Stimulated activated CD8-positive, alpha-beta memory T cell treated with anti-CD3 and anti-CD28 coated beads, Interleukin-2, amount 100 ng/mL, for 1 hour (primary cell): ENCODE measurements at places on chromosomes 6 and 20.

- DNase-seq, result no peak
These were observed 60.2 kb downstream of the BFSP1 start for GRCh38 chr20:17470973-17471372.

DNA sequence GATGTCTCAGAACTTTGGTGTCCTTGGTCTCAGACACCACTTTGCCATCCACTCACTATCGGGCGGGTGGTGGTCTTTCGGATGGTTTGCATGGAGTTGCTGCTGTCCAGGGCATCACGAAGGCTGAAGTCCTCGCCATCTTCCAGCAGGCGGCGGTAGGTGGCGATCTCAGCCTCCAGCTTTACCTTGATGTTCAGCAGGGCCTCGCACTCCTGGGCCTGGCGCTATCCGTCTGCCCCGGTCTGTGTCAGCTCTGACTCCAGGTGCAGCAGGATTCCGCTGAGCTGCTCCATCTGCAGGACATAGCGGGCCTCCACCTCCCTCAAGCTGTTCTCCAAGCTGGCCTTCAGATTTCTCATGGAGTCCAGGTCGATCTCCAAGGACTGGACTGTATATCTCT lies 36.0 kb downstream of the ZNF311 start:
- no peak for DNase-seq

- DNase-seq, result no peak
These were observed 54.4 kb downstream of the PRR18 start for GRCh38 chr6:166253778-166254204.

- DNase-seq, result no peak
These were observed 32.1 kb upstream of the COL21A1 start for GRCh38 chr6:56279331-56280080.

GRCh38 chr20:25081730-25082497 lies at the start of gene VSX1:
Gene VSX1 (minus strand): TSS chr20:25082141. CDS start chr20:25082096, 45 bp downstream.
- no peak for DNase-seq

GRCh38 chr6:113205553-113205952 lies 651.6 kb upstream of the MARCKS start:
- DNase-seq, result no peak

DNA sequence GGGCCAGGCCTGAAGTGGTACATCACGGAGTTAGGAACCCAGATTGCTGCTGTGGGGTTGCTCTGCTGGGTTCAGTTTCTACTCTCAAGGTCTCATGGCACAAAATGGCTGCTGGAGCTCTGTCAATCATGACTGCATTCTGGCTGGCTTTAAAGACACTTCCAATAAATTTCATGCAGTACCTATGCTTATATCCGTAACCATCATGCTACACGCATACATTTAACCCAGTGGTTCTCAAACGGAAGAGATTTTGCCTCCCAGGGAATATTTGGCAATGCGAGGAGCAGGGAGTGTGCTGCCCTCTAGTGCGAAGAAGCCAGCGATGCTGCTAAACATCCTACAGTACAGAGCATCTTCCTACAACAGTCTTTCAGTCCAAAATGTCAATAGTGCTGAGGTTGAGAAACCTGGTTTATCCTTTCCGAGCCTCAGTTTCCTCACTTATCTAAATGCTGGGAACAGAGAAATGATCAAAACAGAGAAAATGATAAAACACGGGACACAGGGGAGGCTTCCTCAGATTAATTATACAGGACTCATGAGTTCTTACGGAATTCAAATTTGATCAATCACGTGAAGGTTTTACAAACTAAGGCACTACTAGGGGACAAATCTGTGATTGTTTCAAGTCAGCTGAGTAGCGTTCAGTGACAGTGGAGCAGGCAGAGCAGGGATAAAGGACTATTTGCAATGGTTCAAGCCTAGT lies 9.6 kb upstream of the SLC2A10 start:
- DNase-seq, result no peak

DNA sequence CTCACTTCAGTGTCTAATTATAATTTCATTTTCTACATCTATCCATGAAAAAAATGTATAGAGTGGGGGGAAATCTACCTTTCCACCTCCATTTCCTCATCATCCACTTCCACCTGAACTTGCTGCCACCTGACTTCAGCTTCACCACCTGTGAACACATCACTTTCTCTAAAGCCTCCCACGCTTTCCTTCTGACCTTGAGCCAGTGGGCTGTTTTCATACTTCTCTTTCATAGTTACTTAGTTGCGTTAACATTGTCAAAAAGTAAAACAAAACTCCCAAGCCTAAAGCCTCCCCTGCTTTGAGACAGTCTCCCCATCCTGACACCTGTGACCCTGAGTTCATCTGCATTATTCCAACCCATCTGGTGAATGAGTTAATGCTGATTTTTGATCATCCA lies 47.3 kb downstream of the KLHL31 start:
- no peak for DNase-seq

- DNase-seq, result no peak
These were observed 176.1 kb upstream of the OPRM1 start for GRCh38 chr6:153862927-153863326.

DNA sequence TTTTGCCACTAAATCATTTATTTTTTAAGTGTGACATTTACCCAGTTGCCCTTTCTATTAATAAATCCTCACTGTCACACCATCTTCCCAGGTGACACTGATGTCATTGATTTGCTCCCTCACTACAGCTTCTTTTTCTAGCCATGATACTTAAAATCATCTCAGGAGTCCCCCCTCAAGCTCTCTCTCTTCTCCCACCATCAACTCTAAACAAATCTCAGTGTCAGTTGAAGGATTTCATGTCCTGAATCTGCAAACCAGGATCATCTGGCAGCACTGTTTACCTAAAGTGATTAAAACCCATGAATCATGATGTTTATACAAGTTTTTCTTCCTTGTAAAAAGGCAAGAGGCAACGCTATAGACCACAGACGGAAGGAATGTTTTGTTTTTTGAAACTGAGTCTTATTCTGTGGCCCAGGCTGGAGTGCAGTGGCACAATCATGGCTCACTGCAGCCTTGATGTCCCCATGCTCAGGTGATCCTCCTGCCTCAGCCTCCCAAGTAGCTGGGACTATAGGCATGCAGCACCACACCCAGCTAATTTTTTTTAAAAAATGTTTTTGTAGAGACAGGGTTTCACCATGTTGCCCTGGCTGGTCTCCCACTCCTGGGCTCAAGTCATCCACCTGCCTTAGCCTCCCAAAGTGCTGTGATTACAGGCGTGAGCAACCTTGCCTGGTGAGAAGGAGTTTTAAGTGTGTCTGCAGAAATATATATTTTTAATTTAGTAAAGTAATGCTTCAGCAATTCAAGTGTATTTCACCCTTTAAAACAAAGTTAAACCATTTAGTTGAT lies 30.1 kb upstream of the SH3BGRL2 start:
- DNase-seq, result no peak

GRCh38 chr20:1185316-1185741 lies 548 bp upstream of the TMEM74B start:
- no peak for DNase-seq

GRCh38 chr6:111795558-111795957 lies 77.7 kb downstream of the FYN start:
- DNase-seq, result no peak

DNA sequence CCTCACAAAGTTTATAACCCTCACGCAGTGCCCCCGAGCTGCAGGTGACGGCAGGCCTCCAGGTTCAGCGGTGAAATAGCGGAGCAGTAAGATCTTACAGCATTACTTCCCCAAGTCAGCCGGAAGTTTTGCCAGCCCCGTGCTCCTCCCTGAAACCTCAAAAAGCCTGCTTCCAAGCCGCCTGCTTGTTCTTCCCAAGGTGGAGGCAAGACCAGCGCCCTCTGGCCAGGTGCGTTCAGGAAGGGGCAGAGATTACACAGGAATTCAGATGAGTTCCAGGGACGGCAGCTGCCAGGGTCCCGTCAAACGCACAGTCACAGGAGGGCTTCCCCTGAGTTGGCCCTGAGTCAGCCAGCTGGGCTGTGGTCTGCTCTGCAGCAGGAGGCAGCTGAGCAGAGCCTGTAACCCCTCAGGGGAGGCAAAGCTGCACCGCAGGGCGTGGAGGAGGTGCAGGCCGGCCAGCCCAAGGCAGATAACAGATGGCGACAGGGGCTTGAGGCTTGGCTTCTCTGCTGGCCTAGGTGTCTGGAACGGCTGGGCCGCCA lies 124.1 kb upstream of the RPS6KA2 start:
- DNase-seq, result no peak

DNA sequence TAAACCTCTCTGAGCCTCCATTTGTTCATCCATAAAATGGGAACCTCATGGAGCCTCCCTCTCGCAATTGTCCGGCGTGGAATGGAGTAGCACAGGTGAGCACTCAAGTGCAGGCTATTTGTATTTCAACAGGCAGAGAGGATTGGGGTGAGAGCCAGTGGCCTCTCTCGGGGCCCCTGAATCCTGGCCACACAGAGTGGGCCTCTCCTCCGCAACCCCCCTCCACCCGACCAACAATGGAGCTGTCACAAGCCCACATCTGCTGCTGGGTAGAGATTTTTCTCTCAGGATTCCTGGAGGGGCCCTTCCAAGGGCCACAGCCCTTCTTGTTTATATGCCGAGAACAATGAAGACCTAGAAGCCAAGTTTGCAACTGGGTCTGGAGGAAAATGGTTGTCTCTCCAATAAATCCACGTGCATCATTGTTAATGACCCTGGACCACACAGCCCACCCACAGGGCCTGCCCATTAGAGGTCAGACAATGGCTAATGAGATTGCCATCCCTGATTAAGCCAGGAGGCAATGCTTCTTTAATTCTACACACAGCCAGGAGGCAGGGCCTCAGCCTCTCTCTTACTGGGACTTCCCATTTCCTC lies 233.0 kb downstream of the ANKRD60 start:
- DNase-seq, result no peak

- DNase-seq, result no peak
These were observed 40.5 kb downstream of the RNGTT start for GRCh38 chr6:88922775-88923548.

DNA sequence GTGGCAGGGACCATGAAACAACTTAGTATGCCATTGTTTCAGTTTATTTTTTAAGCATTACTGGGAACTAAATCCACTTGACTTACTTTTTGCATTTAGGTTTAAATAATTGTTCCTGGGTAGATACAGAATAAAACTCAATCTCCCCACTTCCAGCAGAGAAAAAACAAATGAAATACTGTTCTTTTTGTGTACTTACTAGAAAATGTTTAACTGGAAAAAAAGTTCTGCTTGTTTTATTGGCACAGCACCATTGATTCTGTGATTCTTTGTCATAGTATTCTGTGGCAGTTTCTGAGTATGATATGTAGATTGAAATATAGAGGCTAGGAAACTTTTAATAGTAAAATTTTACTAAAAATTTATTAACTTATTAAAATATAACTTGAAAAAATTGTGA lies 10.2 kb downstream of the ASXL1 start:
- no peak for DNase-seq

DNA sequence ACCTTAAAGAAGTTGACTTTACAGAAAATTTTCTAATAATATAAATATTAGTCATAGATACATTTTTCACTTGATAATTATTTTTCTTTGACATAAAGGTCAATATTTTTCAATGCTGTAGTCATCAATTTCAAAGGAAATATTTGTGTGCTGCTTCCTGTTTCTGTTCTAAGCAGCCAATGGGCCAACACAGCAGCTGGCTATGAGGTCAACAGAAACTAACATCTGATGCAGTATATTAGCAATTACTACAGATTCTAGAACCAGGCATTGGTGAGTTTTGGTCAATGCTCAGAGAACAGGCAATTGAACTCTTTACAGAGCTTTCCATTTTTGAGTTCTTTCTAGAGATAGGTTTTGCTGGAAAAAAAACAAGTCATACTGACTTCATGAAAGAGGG lies 669.6 kb upstream of the NRSN1 start:
- DNase-seq, result no peak

GRCh38 chr6:139029470-139030227 lies 1.1 kb downstream of the ABRACL start:
- DNase-seq, result no peak

DNA sequence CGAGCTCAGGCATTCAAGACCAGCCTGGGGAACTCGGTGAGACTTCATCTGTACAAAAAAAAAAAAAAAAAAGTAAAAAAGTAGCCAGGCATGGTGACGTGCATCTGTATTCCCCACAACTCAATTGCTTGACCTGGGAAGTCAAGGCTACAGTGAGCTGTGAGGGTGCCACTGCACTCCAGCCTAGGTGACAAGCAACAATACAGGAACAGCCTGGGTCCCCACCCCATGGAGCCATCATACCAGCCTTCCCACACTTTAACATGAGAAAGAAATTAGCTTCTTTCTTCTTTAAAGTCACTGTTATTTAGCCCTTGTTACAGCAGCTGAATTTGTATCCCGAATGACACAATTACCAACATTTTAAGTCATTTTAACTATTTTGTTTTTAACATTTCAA lies 56.1 kb downstream of the SCML4 start:
- no peak for DNase-seq

DNA sequence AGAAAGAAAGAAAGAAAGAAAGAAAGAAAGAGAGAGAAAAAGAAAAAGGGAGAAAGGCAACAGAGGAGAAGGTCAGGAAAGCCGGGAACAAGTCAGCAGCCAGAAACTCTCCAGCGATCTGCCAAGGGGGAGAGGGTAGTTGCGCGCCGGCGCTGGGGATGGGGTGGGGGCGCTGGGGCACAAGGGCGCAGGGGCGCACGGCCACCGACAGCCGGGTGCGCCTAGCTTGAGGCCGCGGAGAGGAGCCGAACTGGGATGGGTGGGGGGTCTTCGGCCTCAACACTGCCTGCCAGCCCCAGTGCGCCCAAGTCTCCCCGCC lies 533 bp upstream of the RSPO3 start:
- DNase-seq, result no peak

GRCh38 chr20:44123251-44123650 lies 63.7 kb downstream of the JPH2 start:
- DNase-seq, result no peak

DNA sequence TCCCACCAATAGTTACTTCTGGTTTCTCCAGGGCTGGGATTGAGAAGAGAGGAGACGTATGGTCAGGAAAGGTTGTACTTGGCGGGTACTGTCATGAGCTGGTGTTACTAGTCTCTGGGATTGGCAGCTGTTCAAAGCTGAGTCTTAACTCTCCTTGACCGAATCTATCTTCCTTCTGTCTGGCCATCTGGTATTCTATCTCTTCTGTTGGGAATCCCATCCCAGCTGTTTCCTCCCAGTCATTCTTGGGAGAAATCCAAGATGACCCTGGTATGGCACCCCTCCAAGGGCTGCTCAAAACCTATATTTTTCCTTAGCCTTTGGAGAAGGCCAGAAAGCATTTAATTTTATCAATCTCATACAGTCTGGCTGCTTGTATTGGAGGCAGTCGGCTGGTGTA lies 287.0 kb upstream of the CHD6 start:
- no peak for DNase-seq

GRCh38 chr6:27672113-27672799 lies 199.4 kb upstream of the ZNF184 start:
- no peak for DNase-seq

GRCh38 chr20:62480318-62480717 lies 4.5 kb upstream of the GATA5 start:
- DNase-seq, result no peak

- no peak for DNase-seq
These were observed 32.4 kb downstream of the COL9A1 start for GRCh38 chr6:70270287-70271005.

DNA sequence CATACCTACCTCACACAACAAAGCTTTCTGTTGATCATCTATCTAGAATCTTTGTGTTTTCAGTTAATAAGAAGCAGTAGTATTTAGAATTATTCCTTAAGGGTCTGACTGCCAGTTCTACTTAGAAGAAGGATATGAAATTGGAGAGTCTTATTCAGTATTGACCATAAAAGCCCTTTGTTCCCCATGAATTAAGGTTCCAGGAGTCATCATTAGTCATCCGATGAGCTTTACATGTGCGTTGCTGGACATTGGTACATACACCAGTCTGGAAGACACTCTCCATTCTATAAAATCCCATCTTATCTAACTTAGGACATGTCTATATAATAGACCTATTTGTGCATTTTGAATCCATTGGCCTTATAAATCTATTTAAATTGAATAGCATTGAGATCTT lies 34.4 kb upstream of the RNF217 start:
- DNase-seq, result no peak
